ENCODE measurements at places on chromosomes 1 and 21.

- no peak for DNase-seq
Observed at GRCh38 chr1:68459796-68460195, 10.0 kb upstream of the RPE65 start.

DNA sequence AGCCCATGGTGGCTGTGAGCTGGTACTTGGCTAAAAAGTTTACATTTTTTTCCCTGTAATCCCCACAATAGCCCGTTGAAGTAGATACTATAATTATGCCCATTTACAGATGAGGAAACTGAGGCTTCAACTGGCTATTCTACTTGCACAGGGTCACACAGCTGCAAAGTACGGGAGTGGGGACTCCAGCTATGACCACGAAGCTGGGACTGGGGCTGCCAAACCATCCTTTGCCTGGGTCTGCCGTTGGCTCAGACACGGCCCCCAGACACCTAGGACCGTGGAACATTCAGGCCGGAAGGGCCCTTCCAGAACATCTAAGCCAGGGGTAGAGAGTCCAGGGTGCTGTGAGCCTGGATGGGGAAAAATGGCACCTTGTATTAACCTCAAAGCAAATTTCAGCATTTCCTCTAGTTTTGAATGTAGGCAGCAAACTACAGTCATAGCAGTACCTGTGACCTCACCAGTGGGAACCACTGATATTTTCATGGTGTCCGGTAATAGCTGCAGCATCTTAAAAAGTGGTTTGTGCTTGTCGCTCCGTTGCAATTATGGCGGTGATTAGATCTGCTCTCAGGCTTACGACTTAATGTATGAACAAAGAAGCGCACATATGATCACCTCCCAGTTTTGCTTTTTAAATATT is 4.3 kb downstream of the TP73 start:
- no peak for DNase-seq

- DNase-seq, result no peak
Observed at GRCh38 chr1:92194511-92194910, 23.2 kb upstream of the C1orf146 start.

- no peak for DNase-seq
Observed at GRCh38 chr1:77018311-77018710, 151.0 kb downstream of the ST6GALNAC5 start.

GRCh38 chr1:193562121-193562520 is 375.7 kb upstream of the B3GALT2 start:
- DNase-seq, result no peak

DNA sequence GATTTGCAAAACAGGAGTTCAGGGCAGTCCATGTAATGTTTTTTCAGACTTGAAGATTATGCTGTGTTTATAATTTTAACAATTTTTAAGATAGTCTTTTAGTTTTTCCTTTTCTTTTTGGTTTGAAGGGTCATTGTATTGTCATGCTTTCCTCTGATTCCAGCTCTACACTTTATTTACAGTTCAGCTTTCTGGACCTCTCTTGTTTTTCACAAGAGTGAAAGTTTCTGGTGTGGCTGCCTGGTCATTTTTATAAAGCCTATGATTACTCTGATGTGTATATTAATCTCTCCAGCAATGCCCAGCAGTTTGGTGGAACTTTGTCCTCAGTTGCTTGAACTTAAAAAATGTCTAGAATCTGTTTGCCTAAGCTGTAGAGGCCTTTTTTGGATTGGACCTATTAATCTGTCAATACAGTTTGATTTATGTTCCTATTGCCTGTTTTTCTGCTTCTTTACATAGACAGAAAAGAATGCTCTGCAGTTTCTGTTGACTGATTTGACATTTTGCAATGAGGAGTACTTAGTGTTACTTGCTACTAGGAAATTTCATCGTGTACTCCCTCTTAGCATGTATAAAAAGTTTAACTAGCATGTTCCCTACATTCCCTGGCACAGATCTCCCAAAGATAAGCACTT is 52.2 kb downstream of the XCL2 start:
- no peak for DNase-seq

- DNase-seq, result no peak
Observed at GRCh38 chr1:247102381-247102780, 1.8 kb downstream of the ZNF669 start.

DNA sequence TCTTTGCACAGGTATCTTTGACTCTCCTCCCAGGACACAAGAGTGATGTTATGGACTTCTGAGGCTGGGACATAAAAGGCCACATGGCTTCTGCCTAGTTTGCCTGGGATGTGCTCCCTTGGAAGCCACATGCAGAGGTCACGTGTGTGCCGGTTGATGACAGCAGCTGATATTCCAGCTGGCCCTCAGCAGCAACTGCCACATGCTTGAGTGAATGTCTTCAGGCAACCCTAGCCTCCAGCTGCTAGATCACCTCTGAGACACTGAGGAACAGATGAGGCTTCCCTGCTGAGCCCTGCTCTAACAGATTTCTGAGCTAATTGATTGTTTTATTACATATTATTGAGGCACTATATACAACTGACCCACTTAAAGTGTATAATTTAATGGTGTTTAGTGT is 11.6 kb upstream of the AKR7A3 start:
- DNase-seq, result no peak

- DNase-seq, result no peak
Observed at GRCh38 chr1:212040629-212041412, 5.3 kb downstream of the DTL start.

DNA sequence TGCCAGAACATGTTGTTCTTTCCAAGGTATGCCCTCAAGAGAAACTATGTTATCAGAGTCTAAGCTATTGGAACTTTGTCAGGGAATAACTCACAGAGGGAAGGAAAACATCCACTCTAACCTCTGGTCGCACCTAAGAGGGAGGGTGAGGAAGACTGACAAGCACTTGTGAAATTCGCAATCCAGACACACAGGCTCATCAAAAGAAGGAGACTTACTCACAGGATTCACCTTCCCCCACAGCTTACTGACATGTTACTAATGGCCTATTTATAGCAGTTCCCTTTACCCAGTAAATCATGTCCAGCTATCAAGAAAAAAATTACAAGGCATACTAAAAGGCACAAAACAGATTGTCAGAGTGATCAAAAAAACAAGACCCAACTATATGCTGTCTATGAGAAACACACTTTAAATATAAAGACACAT is 36.9 kb downstream of the WDR64 start:
- no peak for DNase-seq

GRCh38 chr1:166129006-166129405 is 37.8 kb downstream of the FAM78B start:
- DNase-seq, result no peak
